ENCODE measurements at places on chromosomes 6 and 20.

DNA sequence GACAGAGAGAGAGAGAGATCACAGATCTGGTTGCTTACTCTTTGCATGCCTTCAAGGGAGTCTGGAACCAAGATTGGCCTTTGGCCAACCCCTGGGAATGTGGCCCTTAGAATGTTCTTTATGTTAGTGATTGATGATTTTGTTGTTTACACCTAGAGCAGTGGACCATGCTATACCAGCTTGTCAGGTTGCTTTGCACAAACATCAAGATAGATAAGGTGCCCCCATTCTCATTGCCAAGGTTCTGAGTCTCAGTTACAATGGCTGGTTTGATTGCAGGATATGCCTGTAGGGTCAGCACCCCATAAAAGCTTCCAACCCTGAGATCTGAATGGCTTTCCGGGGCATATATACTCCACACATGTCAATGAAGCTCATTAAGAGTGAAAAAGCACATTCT is 53.5 kb upstream of the SLC2A12 start:
- no peak for ATAC-seq

DNA sequence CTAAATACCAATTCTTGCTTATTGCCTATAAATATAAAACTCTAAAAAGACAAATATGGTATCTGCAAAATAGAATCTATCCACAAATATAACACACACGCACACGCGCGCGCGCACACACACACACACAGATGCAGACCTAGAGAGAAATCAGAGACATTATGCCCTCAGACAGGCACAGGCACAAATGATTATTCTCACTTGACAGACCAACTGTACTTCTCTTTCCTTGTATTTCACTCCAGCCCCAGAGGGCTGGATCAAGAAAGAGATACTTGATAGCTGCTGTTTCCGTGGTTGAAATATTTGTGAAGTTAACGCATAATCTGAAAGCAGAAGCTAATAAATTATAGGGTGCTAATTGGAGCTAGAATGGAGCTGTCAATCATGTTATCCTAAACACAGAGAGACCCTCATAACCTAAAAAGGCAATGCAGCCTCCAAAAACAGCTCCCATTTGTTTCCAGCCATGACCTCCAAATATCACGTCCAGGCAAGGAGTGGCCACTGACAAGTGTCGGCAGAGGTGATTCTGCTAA is 11.5 kb downstream of the VGLL2 start:
- no peak for ATAC-seq

- peak; percentile 33 for ATAC-seq
Measured at GRCh38 chr6:43092635-43093034, 16.5 kb downstream of the PTK7 start.

- no peak for ATAC-seq
Measured at GRCh38 chr20:36658300-36658699, 12.3 kb upstream of the SLA2 start.

GRCh38 chr6:117481278-117481925 is 1.1 kb upstream of the DCBLD1 start:
- no peak for ATAC-seq

DNA sequence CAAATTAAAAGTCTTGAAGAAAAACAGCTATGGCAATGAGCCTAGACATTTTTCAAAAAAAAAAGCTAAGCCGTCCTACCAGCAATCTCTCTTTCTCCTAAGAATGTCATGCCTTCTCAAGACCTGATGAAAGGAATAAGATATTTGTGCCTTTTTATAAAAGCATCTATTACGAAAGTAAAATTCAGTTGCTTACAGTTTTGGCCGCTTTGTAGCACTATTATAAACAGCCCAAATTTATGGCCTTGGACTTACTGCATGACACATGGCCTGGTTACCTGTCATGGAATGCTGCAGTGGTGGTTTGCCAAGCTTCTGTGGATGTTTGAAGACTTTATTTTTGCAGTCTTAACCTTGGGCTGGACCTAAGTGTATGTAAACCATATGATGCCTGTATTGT is 22.2 kb upstream of the VAPB start:
- no peak for ATAC-seq

DNA sequence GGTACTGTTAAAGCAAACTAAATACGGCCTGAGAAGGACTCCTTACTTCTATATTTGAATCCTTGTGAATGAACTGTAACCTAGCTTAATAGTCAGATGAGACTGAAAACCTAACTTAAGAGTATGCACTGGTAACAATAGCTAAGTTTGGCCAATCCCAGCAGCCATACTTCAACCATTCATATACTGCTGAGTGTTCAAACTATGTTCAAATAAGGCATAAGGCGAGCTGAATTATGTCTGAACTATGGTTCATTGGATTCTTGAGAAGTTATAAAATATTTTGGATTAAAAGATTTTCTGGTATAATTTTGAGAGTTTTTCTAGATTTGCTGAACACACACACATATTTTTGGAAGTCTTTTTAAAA is 2.2 kb downstream of the SMPDL3A start:
- ATAC-seq, result no peak

- ATAC-seq, result no peak
Measured at GRCh38 chr6:27694547-27694874, 217.7 kb downstream of the OR2B2 start.

GRCh38 chr6:13511913-13512717 is 24.7 kb upstream of the GFOD1 start:
- no peak for ATAC-seq

DNA sequence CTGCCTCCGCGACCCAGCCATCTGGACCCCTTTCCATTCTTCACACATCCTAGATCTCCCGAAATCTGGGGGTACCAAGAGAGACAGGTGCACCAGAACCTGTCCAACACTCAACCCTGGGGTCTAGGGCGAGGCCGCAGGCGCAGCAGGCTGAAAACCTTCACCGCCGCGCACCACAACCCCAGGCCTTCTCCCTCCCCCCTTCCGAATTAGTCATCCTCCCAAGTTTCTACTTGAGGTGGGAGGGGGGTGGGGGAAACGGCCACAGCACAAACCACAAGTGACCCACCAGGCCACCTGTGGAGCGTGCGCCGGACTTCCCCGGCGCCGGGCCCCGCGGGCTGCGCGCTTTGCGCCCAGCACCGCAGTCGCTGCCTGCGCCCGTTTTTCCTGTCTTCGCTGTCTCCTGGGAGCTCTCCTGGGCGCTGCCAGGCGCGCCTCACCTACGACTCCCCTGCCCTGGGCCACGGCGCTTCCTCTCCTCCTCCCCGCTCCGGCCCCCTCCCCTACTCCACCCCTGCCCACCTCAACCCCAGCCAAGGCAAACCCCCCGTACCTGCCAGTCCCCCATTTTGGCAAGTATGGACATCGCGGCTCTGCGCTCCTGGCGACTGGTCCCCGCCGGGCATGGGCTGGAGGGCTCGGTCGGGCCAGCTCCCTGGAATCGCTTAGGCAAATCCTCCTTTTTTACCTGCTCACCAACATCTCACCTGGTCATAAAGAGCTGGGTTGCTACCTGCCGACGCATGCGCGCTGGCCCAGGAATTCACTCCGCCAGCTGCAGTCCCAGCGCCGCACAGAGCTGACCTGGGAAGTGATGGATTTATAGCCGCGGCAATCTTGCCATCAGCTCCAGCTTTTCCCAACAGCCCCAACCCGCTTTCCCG is 4.2 kb upstream of the TFAP2A start:
- ATAC-seq, result no peak

GRCh38 chr6:147227770-147228320 is 23.6 kb downstream of the STXBP5 start:
- no peak for ATAC-seq

DNA sequence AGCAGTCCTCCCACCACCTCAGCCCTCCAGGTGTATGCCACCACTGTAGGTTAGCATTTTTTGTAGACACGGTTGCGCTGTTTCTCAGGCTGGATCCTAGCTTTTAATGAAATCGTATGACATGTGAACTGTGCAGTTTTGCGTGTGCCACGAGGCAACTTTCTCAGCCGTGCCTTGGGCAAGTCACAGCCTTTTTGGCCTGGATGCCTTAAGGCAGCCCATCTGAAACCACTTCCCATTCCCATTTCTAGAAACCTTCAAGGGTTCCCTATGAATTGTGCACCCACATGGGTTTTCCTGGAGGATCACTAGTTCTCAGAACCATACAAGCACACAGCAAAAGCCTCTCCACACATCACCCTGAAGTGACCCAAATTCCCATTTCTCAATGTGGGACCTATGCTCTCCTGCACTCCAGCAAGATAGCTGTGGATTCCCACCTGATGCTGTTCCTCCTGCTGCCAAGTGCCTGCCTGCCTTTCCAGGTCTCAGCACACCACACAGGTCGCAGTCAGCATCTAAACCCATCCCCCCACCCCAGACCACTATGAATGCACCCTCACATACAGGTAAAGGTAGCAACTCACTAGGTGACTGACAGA is 28.9 kb downstream of the SNX5 start:
- no peak for ATAC-seq

GRCh38 chr6:17258749-17259148 is 22.4 kb upstream of the RBM24 start:
- ATAC-seq, result no peak

DNA sequence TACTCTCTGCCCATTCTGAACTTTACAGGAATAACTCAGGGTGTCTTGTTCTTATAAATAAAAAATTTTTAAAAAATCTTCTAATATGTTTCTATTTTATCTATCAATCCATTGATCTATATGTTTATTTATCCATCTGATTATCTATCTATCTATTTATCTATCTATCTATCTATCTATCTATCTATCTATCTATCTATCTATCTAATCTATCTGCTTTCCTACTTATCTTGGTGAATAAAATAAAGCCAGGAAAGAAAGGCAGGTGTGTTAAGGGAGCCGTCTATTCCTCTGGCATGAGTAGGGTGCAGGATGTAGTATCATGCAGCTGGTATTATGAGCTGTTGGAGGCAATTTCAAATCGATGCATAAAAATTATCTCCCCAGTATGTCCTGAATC is 153.0 kb downstream of the FOXA2 start:
- ATAC-seq, result no peak

DNA sequence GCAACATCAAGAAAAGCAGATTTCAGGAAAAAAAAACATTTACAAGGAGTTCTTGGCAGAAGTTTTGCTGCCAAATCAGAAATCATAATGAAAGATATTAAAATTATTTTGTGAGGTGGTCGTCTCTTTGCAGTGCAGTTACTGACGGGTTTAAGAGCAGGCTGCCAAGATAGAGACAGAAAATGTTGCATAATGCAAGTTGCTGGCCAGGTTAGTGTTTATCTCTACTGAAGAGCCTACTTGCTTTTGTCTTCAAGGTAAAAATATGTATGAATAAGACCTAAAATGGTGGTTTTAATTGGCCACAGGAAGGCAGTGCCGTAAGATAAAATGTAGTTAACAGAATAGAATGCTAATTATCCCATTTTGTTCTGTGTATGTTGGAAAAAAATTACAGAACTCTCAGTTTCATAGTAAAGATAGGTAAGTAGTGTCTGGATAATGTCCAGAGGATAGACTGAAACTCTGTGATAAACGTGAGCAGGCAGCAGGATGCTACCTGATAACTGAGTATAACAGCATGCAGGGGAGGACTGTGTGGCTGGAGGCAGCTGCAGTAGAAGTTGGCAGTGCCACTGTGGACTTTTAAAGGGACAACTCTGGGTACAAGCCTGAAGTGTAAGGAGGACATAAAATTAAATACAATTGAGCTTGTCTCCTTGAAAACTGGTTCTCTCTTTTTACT is 13.9 kb downstream of the FOXO3 start:
- ATAC-seq, result no peak

DNA sequence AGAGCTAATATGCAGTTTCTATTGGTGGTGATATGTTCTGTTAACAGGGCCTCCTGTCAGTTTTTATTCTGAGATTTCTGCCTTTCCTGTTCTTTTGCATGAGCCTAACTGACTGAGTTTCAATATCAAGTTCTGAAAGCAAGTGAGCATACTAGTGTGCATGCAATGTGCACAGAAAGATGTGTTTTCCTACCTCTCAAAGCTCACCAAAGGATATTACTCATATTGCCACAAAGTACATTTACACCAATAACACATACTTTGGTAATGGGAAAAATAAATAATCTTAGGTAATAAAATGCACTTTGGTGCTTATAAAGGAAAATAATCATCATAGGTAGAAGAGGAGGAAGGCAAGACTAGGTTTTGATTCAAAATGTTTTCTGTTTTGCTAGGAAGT is 195.0 kb downstream of the KHDC1L start:
- ATAC-seq, result no peak

GRCh38 chr20:23826541-23827021 is at the start of gene CST2:
CST2 (minus strand) TSS chr20:23826729; CDS start chr20:23826660, 69 bp downstream.
- no peak for ATAC-seq

DNA sequence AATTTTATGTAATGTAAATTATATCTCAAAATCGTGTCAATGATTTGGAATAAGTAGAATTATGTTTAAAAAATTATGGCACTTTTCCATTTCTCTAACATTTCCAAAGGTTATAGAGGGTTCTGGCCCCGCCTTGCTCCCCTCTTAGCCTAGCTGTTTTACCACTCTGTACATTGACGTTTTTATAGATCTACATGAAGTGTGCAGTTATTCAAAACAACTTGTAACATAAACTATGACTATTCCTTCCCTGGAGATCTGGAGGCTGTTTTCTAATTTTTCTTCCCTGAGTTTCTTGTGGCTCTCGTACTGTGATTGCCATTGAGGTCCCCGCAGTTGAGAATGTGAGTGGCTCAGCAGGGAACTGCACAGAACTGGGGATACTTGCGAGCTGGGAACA is 48.4 kb downstream of the IYD start:
- no peak for ATAC-seq

GRCh38 chr20:33027769-33028751 is 3.4 kb upstream of the BPIFB6 start:
- ATAC-seq, result no peak

- ATAC-seq, result no peak
Measured at GRCh38 chr6:21067521-21067920, 526.0 kb upstream of the SOX4 start.

GRCh38 chr6:7939184-7939863 is 28.7 kb upstream of the TXNDC5 start:
- ATAC-seq, result no peak

- ATAC-seq, result no peak
Measured at GRCh38 chr20:1817577-1818211, 77.5 kb upstream of the SIRPA start.

GRCh38 chr6:119890470-119890869 is 540.9 kb upstream of the MAN1A1 start:
- no peak for ATAC-seq

DNA sequence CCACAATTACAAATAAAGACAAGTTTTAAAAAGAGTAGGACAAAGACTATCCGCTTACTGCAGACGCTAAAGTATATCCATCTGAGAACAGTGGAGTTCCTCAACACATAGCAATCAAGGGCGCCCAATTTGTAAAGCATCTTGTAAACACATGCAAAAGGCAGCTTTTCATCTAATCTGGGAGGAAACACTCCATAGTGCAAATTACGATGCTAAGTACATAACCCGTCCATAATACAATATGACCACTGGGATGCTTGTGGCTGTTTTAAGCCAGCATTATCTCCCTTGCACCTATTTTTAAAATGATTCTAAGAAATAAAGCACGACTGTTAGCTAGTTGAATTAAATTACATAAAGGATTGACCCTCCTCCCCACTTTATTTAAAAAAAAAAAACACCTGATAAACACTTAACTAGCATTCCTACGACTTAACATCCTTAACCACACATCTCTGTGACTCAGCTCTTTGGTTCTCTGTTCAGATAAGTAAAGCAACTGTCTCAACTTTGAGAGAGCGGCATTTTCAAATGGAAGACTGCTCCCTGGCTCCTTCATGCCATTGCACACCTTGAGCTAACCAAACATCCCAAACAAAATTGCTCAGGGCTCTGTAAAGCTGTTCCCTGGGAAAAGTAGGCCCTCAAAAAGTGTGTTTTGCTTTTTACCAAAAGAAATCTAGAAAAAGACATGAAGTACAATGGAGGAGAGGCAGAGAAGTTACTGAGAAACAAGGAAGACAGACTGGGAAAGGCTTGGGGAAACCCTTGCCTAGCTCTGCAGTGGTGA is 14.2 kb downstream of the SLC22A23 start:
- ATAC-seq, result no peak

GRCh38 chr6:35302604-35303241 is 5.1 kb downstream of the DEF6 start:
- ATAC-seq, result peak; percentile 85

Measured in activated CD4-positive, CD25-positive, alpha-beta regulatory T cell treated with anti-CD3 and anti-CD28 coated beads, Interleukin-2, amount 50 U/mL, for 24 hours (primary cell).